Ovary (tissue), 10 donors: ENCODE measurements at places on chromosomes 1 and 21. TPM values are rescaled to one million over a fixed set of nuclear protein-coding genes. Genes with fewer than 3 reads are reported as not detected.

The LORICRIN gene
- total RNA-seq: not detected

The DNMT3L gene
- total RNA-seq: not detected

The CELA2B gene
- total RNA-seq: not detected

The C1orf185 gene
- not detected for total RNA-seq

The RXRG gene
- 2.7 TPM for total RNA-seq

The ALDH9A1 gene
- 68.2 TPM for total RNA-seq

The PAQR6 gene
- 1.5 TPM for total RNA-seq

The AMY1B gene
- not detected for total RNA-seq

The S100A7A gene
- not detected for total RNA-seq

The STYXL2 gene
- total RNA-seq: not detected

The ST6GALNAC5 gene
- 4.9 TPM for total RNA-seq

The PTGFR gene
- total RNA-seq: 3.8 TPM

The SUMO3 gene
- total RNA-seq: 63.9 TPM

The SSU72 gene
- 119 TPM for total RNA-seq

The CACNA1S gene
- not detected for total RNA-seq

The SPRR2A gene
- not detected for total RNA-seq

The TSPAN1 gene
- total RNA-seq: 0.61 TPM

The MLLT11 gene
- total RNA-seq: 6.3 TPM

The PRRX1 gene
- total RNA-seq: 64.0 TPM

The LYPD8 gene
- not detected for total RNA-seq

The GALNT2 gene
- 83.7 TPM for total RNA-seq

The CCDC17 gene
- 1.3 TPM for total RNA-seq

The DISP3 gene
- total RNA-seq: 0.28 TPM

The TAS1R1 gene
- 0.42 TPM for total RNA-seq

The PFDN2 gene
- total RNA-seq: 50.4 TPM

The RGS13 gene
- total RNA-seq: 0.17 TPM

The FCRL6 gene
- not detected for total RNA-seq

The AMPD1 gene
- total RNA-seq: not detected

The TMPRSS3 gene
- total RNA-seq: 6.1 TPM

The CDA gene
- total RNA-seq: 1.2 TPM

The LELP1 gene
- not detected for total RNA-seq

The CYP4A11 gene
- not detected for total RNA-seq

The SPRR1B gene
- not detected for total RNA-seq

The BLACAT1 gene
- total RNA-seq: 0.60 TPM
